ENCODE measurements at places on chromosomes 1 and 21.

GRCh38 chr1:71157151-71157550 lies 76.3 kb upstream of the ZRANB2 start:
- DNase-seq, result no peak

GRCh38 chr1:183372586-183373230 lies 45.5 kb downstream of the NMNAT2 start:
- DNase-seq, result no peak

DNA sequence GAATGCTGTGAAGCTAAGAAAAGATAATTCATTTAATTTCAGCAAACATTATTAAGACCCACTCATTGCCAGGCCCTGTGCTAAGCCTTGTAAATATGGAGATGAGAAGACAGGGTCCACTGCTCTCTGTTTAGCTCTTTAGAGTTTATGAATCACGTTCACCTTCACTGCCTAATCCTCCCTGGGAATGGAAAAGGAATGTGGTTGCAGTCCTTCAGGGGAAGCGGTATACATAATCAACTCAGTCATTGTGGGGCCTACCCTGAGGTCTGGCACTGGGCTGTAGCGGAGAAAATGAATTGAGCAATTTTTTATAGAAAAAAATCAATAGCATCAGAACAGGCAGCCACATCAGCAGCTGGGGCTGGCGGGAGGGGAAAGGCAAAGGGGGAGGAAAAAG lies 412.1 kb upstream of the NFIA start:
- no peak for DNase-seq

DNA sequence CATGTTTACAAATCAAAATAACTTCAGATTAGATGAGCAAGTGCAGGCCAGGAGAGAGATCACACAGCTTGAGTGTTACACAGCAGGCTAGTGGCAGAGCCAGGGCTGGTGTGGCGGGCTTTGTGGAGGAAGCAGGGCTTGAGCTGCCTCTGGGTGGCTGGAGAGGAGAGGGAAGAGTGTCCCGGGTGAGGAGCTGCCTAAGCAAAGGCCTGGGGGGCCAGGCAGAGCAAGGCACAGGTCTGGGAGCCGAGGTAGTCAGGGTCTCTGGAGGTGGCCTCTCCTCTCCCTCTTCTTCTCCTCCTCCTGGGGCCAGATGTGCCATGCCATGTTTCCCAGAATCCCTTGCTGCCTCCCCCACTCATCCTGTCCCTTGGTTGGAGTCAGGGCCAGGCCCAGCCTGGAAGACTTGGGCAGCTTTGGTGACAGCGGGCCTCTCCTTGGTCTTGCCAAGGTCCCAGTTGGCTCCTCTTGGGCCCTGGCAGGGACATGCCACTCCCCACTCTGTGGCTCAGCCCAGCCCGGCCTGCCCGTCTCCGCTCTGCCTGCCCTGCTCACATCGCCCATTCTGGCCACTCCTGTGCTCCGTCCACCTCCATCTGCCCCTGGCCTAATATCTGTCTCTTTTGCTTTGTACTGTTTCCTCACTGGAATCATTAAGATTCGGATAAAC lies 70.3 kb downstream of the PTPRU start:
- DNase-seq, result no peak
